ENCODE measurements at places on chromosomes 1 and 21. TPM values are rescaled to one million over a fixed set of nuclear protein-coding genes. Genes with fewer than 3 reads are reported as not detected.

HMGCS2 gene
- total RNA-seq, result not detected

LMX1A gene
- not detected for total RNA-seq

- H3K27ac ChIP-seq, result no peak overlapping the region
- no peaks in the 10 kb centered on the region for H3K27me3 ChIP-seq
- H3K4me1 ChIP-seq, result peaks cover 1% of the 10 kb centered on the region
- no peak for DNase-seq
- H3K36me3 ChIP-seq, result no peaks in the 10 kb centered on the region
Observed at GRCh38 chr1:117563492-117563875, 42.4 kb upstream of the TENT5C start.

DNA sequence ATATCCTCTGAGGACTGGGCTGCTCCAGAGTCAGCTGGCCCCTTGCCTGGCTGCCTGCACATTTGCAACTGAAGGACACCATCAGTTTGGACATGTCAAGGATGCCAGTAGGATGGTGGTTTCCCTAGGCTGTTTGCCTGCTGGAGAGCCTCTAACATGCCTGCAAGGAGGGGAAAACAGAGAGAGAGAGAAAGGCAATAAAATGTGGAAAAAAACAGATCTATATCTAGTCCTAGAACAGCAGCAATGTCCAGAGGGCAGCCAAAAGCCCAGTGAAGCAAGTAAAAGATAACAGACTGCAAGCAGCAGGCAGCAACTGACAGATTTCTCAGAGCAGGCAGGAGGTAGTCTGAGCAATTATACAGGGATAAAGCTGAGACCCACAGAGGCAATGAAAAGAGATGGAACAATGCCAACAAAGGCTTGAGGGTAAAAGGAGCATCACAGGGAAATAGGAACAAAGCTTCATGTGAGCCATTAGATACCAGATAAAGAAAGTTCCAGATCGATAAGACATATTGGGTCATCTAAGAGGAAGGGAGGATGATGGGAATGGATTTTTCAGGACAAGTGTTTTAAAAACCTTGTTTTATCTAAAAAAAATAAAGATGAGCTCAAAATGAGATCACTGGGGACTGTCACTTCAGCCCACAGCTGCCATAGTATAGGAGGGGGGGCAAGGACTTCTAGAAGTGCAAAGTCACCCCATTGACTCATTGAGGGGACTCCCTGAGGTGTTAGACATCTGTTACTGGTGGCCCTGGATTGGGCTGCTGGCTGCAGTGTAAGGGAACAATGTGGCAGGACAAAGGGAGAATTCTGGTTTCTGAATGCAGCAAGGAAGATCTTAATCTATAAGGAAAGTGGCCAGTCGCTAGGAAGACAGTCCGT lies 38.6 kb upstream of the GADD45A start:
- peaks cover 1% of the 10 kb centered on the region for H3K27me3 ChIP-seq
- no peaks in the 10 kb centered on the region for H3K4me1 ChIP-seq
- no peak for DNase-seq
- no peaks in the 10 kb centered on the region for H3K36me3 ChIP-seq

GRCh38 chr21:25772686-25773085 lies 37.9 kb downstream of the GABPA start:
- H3K27me3 ChIP-seq, result no peaks in the 10 kb centered on the region
- no peak for DNase-seq
- H3K27ac ChIP-seq, result no peak overlapping the region
- no peak overlapping the region for H3K4me3 ChIP-seq

DNA sequence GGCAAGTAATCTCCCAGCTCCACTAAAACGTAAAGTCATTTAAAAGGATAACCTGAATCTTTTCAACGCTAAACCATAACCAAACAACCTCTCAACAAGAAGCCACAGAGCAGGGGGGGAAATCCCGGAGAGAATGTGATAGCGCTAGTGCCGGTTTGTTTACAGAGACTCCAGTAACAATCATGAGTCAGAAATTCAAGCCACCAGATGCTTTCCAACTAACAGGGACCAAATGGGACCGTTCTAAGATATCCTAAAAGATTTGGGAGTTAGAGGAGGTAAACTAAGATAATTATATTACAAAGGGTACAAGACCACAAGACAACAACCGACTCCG lies 825 bp downstream of the DCAF8 start:
- DNase-seq, result peak; percentile 79
- H3K27me3 ChIP-seq, result no peaks in the 10 kb centered on the region

- H3K4me1 ChIP-seq, result no peaks in the 10 kb centered on the region
- H3K27ac ChIP-seq, result no peak overlapping the region
- no peak overlapping the region for H3K4me3 ChIP-seq
- H3K27me3 ChIP-seq, result no peaks in the 10 kb centered on the region
Observed at GRCh38 chr1:81126989-81127581, 673.6 kb upstream of the ADGRL2 start.

DNA sequence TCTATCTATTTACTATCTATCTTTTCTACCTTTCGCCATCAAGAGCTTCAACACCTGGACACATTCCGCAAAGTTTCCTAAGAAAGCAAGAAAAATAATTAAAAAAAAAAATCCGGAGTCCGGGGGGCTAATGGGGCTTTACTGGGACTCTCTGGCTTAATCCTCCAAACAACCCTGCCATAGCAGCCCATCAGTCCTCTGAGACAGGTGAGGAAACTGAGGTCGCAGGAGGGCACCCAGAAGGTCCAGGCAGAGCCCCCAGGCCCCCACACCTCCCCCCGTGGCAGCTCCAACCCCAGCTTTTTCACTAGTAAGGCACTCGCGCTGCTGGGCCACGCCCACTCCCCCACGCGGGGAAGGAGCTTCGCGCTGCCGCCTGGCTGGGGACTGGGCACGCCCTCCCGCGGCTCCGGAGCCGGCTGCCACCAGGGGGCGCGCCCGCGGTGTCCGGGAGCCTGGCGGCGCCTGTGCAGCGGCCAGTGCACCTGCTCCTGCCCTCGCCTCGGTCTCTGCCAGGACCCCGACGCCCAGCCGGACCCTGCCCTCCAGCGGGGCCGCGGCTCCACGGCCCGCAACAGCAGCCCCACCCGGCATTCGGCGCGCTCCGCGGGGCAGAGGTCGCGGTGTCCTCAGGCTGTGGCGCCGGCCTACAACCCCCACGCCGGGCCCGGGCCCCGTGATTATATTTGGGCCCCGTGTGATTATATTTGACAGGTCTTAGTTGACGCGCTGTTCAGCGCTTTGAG lies 54.1 kb upstream of the SAMD11 start:
- DNase-seq, result peak; percentile 84
- H3K4me1 ChIP-seq, result peaks cover 10% of the 10 kb centered on the region
- peaks cover 31% of the 10 kb centered on the region for H3K27me3 ChIP-seq
- H3K36me3 ChIP-seq, result no peaks in the 10 kb centered on the region

- no peak overlapping the region for H3K4me3 ChIP-seq
- no peak overlapping the region for H3K27ac ChIP-seq
- DNase-seq, result no peak
Observed at GRCh38 chr1:196071447-196071846, 536.8 kb downstream of the KCNT2 start.

Measured in activated CD4-positive, alpha-beta memory T cell treated with anti-CD3 and anti-CD28 coated beads, Interleukin-2, amount 10 ng/mL, durations not matched to agents 7 days and 5 days (primary cell).